ENCODE measurements at places on chromosomes 13 and 19. TPM values are rescaled to one million over a fixed set of nuclear protein-coding genes. Genes with fewer than 3 reads are reported as not detected.

DNA sequence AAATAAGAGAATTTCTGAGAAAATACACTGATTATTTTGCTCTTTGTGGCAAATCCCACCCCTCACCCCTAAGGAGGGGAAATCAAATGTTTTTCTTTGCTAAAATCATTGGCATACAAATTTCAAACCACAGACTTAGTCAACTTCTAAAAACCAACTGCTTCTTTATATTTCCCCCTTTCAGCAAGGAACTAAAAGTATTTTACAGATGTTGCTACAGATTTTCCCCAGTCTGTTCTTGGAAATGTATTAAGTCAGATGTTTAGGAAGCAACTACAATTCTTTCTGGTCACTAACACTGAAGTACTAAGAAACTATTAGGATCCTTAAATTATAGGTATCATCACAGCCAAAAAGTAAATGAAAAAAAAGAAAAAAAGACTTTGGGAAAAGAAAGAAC lies 6.9 kb downstream of the MTMR6 start:
- DNase-seq = no peak

- no peak for DNase-seq
These were observed 51.6 kb upstream of the POMP start for GRCh38 chr13:28607187-28607955.

DNA sequence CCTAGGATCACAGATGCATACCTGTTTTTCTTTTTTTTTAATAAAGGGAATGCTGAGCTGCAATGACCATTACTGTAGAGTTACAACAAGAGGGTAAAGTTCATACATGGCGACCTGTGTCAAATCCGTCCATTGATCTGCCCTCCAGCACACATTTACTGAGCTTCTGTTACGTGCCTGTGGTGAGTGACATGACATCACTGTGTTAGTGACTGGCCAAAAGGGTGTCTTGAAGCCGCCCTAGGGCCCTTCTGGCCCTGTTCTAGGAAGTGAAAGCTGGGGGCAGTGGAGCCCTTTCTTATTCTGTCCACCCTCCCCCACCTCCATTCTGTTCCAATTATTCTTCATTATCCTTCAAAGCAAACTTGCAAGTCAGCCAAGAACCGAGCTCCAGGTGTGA lies 66.3 kb downstream of the ZIC5 start:
- no peak for DNase-seq

The RAB3A gene
- 13.0 TPM for total RNA-seq

- DNase-seq = peak; percentile 86
These were observed 1.1 kb downstream of the GYS1 start for GRCh38 chr19:48991873-48992580.

DNA sequence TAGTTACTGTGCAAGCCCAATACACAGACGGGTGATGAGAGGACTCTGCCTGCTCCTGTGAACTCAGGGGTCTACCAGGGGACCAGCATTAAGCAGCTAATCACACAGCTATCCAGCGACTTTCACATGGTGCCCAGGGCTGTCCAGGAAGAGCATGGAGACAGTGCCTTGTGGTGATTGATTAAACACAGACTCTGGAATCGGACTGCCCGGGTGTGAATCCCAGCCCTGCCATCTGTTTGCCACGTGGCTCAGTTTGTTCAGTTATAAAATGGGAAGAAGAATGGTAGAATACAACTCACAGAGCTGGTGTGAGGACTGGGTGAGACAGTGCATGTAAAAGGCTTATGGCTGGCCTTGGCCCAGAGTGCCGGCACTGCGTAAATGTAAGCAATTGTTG lies 42.1 kb upstream of the NPAS1 start:
- no peak for DNase-seq

The OXGR1 gene
- not detected for total RNA-seq

The SLAIN1 gene
- total RNA-seq = 20.0 TPM

GRCh38 chr19:1262623-1263123 lies 6.5 kb upstream of the CIRBP start:
- DNase-seq = no peak

The LILRB4 gene
- total RNA-seq = not detected

The DLL3 gene
- 11.7 TPM for total RNA-seq

- DNase-seq = no peak
These were observed 271.0 kb downstream of the DNAJC15 start for GRCh38 chr13:43294412-43294811.

The ZNF709 gene
- total RNA-seq = 3.6 TPM

DNA sequence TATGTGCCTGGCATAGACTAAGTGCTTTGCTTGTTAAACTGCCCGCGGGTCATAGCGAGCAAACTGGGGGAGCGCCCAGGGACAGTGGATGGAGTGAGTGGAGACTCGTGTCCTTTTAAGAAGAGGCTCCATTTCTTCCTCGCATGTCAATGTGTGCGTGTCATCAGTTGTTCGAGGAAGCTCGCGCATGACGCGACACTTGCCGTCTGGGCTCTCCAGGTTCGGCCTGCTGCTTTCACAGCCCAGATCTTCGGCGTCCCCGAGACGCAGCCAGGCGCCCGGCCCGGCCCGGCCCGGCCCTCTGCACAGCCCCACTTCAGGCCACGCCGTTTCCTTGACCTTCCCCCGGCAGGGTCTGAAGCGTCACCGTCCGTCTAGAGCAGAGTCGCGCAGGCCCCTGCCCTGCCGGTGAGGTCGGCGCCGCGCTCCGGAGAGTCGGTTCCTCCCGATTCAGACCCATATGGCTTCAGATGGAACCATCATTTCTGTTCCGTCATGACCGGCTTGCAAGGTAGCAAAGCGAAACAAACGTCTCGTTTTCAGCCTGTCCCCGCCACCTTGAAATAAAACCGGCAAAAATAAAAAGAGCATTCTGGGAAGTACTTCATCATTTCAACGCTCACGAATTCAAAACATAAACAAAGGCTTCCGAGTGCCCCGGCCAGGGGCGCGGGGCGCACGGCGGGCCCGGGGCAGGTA lies 599 bp upstream of the ARHGEF7 start:
- peak; percentile 54 for DNase-seq

The THSD8 gene
- not detected for total RNA-seq

- no peak for DNase-seq
These were observed 7.8 kb upstream of the ICAM4 start for GRCh38 chr19:10278935-10279334.

DNA sequence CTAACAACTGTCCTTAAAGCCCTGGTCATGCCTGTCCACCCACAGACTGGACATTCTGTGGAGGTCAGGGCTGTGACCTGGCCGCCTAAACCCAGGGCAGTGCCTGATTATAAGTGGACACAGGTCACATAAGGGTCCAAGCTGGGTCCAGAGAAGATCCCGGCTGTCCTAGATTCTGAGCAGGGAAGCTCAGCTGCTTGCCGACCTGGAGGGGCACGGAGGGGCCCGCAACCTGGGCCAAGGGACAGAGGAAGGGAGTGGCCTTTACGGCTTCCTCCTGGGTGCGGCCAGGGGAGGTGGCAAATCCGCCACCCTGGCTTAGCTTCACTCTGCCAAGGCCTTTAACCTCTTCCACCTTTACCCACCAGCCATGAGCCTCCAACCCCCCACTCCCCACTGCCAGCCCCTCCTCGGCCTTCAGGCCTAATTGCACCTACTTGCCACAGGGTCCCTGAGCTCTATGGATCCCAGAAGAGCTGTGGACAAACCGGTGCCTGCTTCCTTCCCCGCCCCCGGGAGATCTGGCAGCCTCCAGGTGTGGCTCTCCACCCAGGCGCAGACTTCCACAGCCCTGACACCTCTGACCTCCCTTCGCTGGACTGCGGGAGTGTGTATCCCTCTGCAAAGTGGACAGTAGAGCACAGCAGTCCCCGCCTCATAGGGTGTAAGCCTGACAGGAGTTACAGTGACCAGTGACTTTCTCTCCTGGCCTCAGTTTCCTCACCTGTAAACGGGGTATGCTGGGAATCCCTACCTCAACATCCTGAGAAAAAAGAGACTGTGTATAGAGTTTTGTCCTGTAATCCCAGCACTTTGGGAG lies 1.7 kb downstream of the CD320 start:
- DNase-seq = no peak

All from cardiac muscle cell (in vitro differentiated cells and primary cell).